GM13976 (cell line): ENCODE measurements at places on chromosomes 5 and 9.

DNA sequence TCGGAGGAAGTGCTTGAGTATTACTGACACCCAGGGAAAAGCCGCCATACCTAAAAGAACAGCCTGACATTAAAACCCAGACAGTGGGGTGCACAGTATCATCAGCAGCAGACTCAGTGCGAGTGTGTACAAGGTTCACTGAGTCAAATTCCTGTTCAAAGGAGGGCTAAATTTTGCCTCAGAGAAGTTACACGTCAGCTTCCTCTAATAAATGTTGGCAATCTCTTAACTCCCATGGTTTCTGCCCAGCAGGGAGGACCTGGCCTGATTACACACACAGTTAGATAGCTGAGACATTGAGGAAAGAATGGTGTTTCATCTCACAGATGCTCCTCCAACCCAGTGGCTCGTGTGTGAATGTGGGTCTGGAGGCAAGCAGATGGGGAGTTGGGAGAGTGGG lies 38.2 kb downstream of the NIPSNAP3B start:
- no peak for DNase-seq

DNA sequence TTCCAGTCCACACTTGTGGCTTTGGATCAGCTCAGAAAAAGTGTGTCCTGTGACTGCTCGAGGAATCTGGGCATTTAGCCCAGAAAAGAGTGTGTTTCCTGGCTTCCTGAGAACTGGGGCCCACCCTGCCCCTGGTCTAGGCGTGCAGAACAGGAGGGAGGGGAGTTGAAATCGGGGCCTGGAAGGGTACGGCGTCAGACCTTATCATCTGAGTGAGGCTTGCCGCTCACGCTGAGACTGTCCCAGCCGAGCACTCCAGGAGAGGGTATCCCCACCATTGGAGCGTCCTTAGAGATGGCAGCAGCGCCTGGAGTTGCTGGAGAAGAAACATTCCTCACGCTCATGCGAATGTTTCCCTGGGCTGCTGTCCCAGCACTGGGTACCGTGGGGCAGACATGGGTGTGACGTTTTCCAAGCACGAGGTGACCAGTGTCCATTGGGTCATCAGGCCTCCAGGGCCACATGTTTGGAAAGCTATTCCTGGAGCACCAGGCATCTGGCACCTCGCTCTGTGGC lies 22.5 kb downstream of the NEK6 start:
- no peak for DNase-seq

GRCh38 chr5:36033486-36033885 lies 33.2 kb downstream of the UGT3A2 start:
- DNase-seq = no peak

GRCh38 chr9:35639631-35640030 lies 11.1 kb downstream of the SIT1 start:
- no peak for DNase-seq

GRCh38 chr5:180820788-180821321 lies 18.2 kb upstream of the MGAT1 start:
- peak; percentile 56 for DNase-seq

- no peak for DNase-seq
Observed at GRCh38 chr9:135303280-135303647, 176.3 kb upstream of the PPP1R26 start.

DNA sequence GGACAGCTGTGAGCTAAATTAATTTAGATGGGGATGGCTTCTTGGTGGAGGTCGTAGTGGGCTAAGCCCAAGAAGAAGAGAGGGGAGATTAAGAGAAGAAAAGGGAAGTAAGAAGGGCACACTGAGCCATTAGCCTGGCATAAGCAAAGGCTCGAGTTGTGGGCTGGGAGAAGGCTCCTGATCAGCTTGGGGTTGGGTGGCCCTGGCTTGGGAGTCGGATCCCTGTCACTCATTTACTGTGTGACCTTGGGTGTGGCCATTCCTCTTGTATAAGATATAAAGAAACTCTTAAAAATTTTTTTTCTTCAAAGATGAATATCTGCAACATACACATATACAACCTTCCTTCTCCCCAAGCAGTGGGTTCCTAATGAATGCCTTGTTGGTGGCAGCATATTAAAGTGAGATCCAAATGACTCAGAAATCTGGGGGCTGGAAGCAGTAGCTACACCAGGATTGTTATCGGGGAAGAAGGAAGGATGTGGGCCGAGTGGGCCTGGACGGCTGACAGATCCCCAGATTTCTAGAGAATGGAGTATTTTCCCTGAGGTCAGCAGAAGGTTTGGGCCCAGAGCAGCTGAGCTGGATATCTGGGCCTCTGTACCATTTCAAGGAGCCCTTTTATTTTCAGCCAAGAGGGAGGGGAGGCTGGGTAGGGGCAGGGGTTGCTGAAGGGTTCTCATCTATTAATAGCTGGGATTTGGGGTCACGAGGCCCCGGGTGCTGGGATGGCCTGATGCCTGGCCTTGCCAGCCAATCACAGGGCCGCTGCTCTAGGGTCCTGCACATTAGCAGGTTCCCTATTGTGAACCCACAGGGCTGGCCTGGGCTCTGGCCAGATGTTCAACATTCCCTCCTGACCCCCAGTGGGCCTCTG lies 52.1 kb downstream of the PPARGC1B start:
- no peak for DNase-seq

DNA sequence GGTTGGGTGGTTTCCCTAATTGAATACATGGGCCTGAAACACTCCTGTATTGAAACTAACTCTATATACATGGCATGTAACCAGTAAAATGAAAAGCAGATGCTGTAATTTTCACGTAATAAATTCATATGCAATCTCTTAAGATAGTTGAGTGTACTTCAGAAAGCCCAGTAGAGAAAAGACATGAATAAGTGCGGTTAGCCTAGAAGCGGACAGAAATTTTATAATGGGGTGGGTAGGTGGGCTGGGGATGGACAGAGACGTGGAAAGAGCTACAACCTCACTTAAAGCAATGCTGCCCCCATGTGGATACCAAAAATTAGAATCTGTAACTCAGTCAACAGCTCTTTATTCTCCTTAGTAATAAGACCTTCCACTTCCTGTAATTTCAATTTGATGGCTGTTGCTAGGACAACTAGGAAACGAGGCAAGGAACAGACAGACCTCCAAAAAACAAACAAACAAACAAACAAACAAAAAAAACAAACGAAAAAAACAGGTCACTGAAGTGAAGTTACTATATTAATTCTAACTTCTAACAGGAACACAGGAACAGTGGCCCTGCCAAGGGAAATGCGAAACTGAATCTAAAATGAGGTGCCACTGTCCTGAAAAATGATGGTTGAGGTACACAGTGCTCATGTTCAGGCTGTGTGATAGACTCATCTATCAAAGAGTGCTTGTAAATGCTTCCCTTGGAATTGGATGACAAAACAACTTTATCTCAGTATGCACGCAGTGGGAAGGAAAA lies 103.4 kb upstream of the GNA14 start:
- DNase-seq = peak; percentile 17

- peak; percentile 30 for DNase-seq
Observed at GRCh38 chr5:173234129-173234790, 746 bp downstream of the NKX2-5 start.

DNA sequence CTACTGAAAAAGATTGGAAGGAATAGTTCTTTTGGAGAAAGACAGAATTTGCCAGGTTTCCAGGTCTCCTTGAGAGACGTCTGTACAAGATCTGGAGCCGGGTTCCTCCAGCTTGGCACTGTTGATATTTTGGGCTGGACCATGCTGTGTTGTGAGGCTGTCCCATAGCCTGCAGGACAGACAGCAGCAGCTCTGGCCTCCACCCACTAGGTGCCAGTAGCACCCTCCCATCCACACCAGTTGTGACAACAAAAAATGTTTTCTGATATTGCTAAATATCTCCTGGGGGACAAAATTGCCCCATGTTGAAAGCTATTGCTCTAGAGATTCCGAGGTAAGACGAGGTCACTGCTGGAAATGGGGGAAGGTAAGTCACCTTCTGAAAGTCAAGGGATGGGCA lies 287.7 kb upstream of the DAP start:
- no peak for DNase-seq

DNA sequence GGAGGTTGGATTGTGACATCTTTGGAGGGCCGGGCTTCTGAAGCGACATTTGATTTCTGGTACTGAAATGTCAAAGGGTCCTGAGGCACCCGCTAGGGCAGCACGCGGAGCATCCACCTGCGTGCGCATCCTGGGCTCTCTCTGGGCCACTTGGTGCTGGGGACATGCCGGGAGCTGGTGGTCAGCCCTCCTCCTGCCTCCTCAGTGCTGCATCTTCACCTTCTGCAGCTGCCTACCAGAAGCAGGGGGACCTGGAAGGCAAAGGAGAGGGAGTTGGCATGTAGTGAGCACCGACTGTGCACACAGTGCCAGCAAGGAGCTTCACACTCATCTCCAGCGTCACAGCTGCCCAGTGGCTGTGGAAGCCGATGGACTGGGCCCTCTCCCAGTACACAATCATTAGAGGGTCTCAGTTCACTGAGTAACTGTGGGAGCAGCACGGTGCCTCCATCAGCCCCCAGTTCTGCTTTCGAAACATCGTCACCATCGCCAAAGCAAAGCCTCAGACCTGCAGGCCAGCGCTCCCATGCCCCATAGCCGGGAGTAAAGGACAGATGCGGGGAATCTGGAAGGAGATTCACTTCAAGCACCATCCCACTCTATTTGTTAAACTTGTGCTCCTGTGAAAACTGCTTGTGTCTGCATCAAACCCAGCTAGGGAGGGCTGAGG lies 138.4 kb downstream of the KCNIP1 start:
- no peak for DNase-seq

DNA sequence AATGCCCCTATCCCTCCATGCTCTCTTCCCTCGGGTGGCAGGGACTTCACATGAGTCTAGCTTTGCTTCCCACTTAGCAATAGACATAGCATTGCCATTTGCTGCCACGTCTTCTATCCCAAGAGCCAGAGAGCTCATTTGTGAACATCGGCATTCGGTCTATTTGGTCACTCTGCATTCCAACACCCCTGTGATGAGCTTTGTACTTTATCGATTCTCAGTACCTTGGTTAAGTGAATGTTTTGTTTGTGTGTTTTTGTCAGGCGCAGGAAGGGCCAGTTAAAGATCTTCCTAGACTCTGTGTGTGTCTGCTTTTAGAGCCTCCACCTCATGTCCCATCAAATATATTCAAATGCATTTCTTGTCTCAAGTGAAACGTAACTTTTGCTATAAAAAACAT lies 141.7 kb downstream of the TARS1 start:
- no peak for DNase-seq

GRCh38 chr9:68974901-68975300 lies 39.0 kb downstream of the PRKACG start:
- DNase-seq = no peak

DNA sequence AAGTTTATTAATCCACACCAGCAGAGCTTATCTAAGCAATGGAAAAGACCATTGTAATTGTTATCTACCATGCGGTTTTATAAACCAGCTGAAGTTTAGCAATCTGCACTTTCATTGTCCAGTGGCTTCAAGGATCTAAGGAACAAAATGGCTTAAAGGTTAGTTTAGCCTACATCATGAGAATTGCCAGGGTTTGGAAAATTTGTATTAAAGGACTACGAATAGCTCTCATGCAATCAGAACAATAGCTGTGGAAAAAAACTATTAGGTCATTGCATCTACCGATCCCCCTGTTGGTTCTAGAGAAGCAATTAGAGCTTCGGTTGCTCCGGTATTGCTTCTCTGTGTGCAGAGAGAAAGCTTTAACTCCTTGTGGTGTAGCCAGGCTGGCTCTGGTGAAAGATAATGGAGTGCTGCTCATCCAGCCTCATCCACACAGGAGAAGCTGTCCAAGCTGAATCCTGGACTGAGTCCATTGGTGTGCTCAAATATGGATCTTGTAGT lies 86.3 kb upstream of the SLC12A2 start:
- DNase-seq = no peak

- peak; percentile 26 for DNase-seq
Observed at GRCh38 chr5:119470851-119471451, 18.7 kb downstream of the HSD17B4 start.

- DNase-seq = no peak
Observed at GRCh38 chr5:144076521-144077083, 93.9 kb downstream of the YIPF5 start.
